ENCODE measurements at places on chromosomes 1 and 21.

DNA sequence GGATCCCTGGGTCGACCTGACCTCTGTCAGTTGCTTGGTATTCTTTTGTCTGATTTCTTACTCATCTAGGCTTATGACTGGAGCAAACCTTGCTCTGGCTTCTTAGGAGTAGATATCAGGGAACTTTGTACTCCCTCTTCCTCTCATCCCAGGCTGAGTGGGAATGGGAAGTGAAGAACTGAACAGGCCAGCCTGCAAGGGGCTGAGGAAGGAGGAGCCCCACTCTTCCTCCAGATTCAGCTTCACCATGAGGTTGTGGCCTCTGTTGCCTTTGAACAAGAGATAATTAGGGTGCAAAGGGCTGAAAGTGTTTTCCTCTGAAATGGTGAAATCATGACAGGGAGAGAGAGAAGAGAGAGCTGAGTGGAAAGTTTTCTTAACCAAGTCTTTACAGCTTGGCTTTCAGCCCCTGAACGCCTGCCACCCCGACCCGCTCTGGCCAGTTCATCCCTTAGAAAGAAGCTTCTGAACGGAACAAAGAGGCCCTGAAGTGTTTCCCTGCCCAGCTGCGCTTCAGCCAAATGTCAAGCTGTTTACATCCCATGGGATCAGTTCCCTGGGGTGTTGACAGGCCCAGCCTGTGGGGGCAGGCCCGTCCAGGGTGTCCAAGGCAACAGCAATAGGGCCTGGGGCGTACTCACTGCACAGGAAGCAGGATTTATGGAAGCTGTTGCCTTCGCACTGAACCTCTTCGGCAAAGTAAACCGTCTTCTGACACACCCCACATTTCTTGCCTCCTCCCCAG lies 11.2 kb downstream of the CSRP1 start:
- DNase-seq, result no peak

DNA sequence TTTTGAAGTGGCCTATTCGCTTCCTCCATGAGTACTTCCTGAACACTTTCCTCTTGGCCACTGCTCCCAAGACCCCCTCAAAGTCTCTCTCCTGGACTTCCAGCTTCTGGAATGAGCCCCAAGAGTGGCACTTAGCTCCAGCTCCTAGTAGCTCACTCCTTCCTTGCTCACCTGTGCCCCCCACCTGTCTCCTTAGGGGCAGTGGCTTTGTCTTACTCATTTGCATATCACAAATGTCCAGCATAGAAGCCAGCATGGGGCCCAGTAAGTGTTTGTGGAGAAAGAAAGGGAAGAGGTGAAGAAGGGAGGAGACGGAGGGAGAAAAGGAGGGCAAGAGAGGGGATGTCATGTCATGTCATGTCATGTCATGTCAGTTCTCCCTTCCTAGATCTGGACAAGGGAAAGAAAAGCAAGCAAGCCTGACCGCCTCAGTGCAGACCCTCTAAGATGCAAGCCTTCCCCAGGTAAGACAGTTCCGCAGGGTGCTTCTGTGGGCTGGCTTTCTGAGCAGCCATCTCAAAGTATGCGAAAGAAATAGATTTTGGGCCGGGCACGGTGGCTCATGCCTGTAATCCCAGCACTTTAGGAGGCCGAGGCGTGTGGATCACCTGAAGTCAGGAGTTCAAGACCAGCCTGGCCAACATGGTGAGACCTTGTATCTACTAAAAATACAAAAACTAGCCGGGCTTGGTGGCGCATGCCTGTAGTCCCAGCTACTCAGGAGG lies 6.9 kb upstream of the MX1 start:
- no peak for DNase-seq

DNA sequence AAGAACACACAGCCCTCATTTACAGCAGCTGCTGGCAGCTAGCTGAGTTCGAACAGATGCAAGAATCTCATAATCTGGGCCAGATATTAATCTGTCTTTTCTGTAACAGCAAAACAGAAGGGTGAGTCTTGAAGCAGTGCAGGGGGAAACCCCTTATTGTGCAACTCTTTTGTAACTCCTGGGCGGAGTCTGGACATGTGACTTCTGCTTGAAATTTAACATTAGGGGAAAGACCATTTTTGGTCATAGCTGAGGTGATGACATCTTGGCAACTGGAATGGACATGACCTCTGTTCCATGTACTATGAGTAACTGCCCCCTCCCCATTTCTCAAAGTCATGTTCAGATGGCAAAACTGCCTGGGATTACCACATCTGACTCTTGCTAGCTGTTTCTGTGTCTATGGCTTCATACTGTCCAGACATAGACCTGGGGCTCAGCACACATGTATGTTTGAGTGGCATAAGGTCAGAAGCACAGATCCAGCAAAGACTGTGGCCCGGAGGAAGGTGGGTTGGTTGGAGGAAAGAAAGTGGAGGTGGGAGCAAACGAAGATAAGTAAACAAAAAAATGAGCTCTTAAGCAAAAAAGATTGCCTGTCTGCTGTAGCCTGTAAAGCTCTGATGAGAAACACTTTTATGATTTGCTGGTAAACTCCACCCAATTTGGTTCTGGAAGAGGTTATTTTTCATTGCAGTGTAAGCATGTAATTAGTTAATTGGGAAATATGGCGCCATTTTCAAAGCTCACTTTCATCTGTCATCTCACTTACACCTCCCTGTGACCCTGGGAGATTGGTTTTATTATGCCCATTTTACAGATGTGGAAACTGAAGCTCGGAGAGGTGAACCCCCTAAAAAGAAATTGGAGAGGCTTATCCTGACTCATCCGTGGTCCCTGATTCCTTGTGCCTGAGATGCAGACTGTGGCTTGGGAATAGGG lies 26.1 kb downstream of the ETS2 start:
- DNase-seq, result peak; percentile 97

DNA sequence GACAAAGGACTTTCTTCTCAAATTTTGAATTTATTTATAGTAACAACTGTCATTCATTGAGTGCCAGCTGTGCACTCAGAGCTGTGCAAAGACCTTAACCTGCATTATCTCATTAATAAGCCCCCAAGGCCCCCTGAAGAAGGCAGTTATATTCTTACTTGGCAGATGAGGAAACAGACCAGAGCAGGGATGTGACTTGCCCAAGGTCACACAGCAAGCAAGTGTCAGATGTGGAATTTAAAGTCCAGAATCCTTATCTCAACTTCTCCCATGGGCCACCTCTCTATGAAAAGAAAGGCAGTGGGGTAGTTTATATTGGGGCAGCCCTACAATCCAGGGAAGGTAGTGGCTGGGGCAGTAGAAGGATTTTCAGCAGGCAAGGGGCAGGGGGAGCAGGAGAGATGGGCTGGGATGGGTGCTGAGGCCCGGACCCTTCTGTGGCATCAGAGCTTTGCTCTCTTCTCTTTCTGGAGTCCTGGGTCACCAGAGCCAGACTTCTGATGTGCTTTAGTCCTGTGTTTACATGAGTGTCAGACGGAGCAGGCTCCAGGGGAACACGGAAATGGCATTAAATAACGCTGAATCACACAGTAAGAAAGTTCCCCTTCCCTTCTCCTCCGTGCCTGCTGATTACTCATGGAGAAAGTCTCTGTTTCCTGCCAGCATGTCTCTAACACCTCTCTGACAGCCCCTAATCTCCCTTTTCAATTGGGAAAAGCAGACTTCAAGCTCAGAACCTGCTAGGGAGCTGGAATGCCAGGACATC lies 39.5 kb downstream of the EPHB2 start:
- DNase-seq, result no peak

DNA sequence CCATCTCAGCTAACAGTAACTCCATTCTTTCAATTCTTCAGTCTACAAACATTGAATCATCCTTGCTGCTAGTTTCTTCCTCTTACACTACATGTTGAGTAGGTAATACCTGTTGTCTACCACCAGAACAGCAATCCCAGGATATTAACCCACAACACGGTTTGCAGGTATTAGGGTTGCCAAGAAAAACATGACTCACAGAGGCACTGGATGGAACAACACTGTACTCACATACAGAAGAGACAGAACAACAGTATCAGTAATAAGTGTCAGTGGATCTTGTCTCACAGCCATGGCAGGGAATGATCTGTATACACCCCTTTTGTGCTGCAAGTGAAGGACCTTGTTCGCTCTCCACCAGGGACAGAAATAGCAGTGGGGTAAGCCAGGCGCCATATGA lies 212.1 kb downstream of the GPR52 start:
- DNase-seq, result no peak

DNA sequence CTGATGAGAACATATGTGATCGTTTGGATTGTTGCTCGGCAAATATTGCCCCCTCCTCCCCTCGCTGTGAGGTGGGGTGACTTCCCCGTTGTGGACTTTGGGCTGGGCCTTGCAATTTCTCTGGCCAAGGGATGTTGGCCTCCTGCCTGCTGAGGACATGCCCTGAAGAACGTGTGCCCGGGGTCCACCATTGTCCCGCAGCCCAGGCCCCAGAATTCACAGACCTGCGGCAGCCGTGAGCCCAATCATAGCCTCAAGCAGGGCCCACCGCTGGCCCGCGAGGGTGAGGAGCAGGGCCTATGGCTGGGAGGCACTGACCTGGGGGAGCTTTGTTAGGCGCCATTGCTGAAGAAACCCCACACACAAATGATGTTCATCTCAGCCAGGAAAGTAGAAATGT lies 58.3 kb upstream of the ACTRT2 start:
- DNase-seq, result no peak

DNA sequence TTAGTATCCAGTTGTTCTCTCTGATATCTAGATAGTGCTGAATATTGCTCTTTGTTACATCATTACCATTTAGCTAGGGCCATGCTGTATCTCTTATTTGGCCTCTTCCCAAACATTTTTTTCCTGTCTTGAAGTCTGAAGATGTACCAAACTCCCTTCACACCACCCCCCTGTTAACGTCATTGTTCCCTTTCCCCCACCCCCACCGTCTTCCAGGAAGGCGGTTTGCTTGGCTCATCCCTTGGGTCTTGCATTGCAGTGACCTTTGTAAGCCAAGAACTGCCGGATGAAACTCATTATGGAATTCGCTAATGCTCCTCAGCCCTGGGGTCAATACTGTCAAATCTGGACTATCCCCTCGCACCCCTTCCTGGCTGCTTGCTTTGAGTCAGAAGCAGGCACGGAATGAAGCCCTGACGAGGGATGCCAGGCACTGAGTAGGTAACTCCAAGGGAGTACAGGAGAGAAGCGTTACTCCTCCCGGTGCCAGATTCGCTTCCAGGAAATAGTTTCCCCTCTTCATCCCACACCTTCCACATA lies 283.1 kb downstream of the TM2D1 start:
- no peak for DNase-seq

- no peak for DNase-seq
Measured at GRCh38 chr1:48823168-48823567, 46.5 kb upstream of the BEND5 start.

GRCh38 chr1:3535732-3536131 lies 75.6 kb downstream of the MEGF6 start:
- no peak for DNase-seq

DNA sequence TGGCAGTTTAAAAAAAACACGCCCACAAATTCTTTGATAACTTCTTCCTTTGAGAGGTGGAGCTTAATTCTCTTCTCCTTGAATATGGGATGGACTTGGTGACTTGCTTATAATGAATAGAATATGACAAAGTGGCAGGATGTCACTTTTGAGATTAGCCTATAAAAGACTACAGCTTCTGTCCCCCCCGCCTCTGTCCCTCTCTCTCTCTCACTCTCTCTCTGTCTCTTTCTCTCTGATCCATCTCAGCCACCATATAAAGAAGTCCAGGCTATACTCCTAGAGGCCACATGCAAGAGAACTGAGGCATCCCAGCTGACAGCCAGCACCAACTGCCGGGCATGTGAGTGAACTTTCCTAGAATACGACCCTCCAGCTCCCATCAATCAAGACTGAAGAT lies 7.7 kb upstream of the DMBX1 start:
- DNase-seq, result no peak

GRCh38 chr1:47650205-47650604 lies 212.4 kb downstream of the FOXD2 start:
- DNase-seq, result no peak

- DNase-seq, result no peak
Measured at GRCh38 chr1:212497553-212497952, 64.8 kb downstream of the NENF start.

- DNase-seq, result no peak
Measured at GRCh38 chr1:93888900-93889299, 9.9 kb upstream of the DNTTIP2 start.

- DNase-seq, result no peak
Measured at GRCh38 chr1:34013958-34014737, 150.3 kb downstream of the HMGB4 start.

DNA sequence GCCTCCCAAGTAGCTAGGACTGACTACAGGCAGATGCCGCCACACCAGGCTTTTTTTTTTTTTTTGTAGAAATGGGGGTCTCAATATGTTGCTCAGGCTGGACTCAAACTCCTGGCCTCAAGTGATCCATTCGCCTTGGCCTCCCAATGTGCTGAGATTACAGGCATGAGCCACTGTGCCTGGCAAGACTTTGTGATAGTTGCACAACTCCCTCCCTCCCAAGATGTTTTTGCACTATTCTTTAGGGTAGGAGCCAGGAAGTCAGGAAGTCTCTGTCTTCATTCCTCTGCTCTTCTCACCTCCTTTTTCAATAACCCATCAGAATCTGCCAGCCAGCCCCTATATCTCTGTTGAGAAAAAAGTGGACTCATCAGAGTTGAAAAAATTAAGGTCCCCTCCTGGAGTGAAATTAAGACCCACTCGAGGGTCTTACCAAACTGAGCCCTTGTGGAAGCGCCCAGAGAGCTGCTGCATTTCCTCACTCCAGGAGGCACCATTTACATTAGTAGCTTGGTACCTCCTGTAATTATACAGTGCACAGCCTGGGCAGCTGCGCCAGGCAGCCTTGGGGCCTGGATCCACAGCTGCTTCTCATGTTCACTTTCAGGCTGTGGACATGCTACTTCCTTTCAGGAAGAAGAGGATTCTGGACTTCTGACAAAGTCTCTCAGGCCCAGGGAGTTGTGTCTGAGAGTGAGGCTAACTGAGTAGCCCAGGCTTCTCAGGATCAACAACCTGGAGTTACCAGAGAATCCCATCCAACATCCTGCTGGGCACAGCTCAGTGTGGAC lies 24.0 kb downstream of the TCEA3 start:
- no peak for DNase-seq

GRCh38 chr1:173867141-173867752 lies 542 bp downstream of the GAS5 start:
- no peak for DNase-seq

DNA sequence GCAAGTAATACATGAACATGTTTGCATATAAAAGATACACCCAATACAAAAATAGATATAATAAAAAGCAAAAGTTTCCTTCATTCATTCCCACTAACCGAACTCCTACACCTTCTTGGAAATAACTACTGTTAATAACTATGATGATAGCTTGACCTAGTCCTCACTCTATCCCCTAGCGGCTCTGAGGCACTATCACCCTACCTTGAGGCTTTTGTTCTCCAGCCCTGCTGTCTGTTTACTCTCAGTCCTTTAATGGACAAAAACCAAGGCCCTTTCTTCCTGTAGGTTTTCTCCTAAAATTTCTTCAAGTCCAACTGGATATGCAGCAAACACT lies 186.6 kb downstream of the SLC35F3 start:
- DNase-seq, result no peak

- no peak for DNase-seq
Measured at GRCh38 chr1:172898866-172899265, 151.9 kb downstream of the TNFSF18 start.

All from SIG-M5 (cell line).